ENCODE measurements at places on chromosomes 2 and 18. TPM values are rescaled to one million over a fixed set of nuclear protein-coding genes. Genes with fewer than 3 reads are reported as not detected.

The DNER gene
- total RNA-seq, result 4.0 TPM

- H3K4me1 ChIP-seq, result no peaks in the 10 kb centered on the region
- DNase-seq, result no peak
- H3K27ac ChIP-seq, result no peak overlapping the region
- H3K4me3 ChIP-seq, result no peak overlapping the region
Measured at GRCh38 chr2:7639476-7639875, 722.3 kb downstream of the RNF144A start.

The CD207 gene
- total RNA-seq, result not detected

The CHRND gene
- 5.8 TPM for total RNA-seq

DNA sequence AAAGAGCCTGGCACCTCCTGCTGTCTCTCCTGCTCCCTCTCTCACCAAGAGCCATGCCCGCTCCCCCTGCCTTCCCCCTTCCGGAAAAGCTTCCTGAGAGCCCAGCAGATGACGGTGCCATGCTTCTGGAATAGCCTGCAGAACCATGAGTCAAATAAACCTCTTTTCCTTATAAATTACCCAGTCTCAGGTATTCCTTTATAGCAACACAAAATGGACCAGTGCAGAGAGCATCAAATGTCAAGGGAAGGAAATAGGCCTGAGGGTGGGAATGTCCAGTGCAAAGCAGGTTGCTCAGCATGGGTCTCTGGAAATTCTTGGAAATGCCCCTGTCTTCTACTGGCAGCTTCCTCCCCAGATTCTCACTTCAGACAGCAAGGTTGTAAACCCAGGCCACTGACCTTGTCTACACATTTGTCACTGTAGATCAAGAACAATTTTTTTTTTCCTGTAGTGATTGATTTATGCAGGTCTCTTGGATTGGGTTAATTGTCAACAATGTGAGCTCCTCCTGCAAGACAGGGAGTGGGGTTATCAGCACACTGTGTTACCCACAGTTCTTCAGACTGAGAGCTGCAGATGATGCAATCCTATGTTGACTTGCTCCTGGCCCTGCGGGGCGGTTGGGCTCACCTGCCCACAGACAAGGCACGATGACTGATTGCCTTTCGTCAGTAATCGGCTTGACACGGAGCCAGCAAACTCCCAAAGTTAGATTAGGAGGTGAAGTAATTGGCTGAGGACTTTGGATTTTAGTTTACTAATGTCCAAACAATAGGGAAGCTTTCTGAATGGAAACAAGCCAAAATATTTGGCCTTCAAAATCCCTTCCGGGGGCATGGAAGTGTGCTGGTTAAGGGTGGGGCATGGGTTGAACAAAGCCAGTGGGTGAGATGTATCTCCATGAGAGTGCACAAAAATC lies 5.4 kb upstream of the BOD1L2 start:
- DNase-seq, result no peak
- H3K27ac ChIP-seq, result no peak overlapping the region
- H3K36me3 ChIP-seq, result no peaks in the 10 kb centered on the region
- no peaks in the 10 kb centered on the region for H3K4me1 ChIP-seq

GRCh38 chr18:35511833-35512232 lies 14.1 kb upstream of the INO80C start:
- no peak overlapping the region for H3K27ac ChIP-seq
- H3K4me3 ChIP-seq, result no peak overlapping the region
- no peak for DNase-seq
- peaks cover 14% of the 10 kb centered on the region for H3K4me1 ChIP-seq

GRCh38 chr2:144233317-144233716 lies 286.6 kb downstream of the ZEB2 start:
- H3K27ac ChIP-seq, result peak overlapping the region; percentile 20
- no peak overlapping the region for H3K4me3 ChIP-seq
- peaks cover 27% of the 10 kb centered on the region for H3K4me1 ChIP-seq
- no peak for DNase-seq

- H3K27ac ChIP-seq, result no peak overlapping the region
- H3K27me3 ChIP-seq, result no peaks in the 10 kb centered on the region
- H3K36me3 ChIP-seq, result peaks cover 3% of the 10 kb centered on the region
- H3K4me3 ChIP-seq, result no peak overlapping the region
- DNase-seq, result no peak
- H3K4me1 ChIP-seq, result peaks cover 9% of the 10 kb centered on the region
Measured at GRCh38 chr18:36420826-36421225, 123.3 kb downstream of the FHOD3 start.

DNA sequence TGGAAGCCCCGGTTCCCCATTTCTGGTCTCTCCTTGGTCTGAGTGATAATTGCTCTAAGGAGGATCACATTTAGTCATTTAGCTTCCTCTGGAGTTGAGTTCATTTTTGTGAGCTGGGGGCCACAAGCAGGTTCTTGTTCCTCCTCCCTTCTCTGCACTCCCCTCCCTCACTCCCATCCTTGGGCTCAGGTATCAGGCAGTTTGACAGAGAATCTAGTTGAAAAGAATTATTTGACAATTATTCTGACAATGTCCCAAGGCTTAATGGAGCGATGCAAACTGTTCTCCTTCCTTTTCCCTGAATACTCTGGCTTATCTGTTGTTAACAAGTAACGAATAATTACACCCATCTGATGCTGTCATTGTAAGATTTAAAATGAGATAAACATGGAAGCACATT lies 61.5 kb downstream of the SERPINB8 start:
- no peaks in the 10 kb centered on the region for H3K27me3 ChIP-seq
- H3K4me3 ChIP-seq, result no peak overlapping the region
- H3K36me3 ChIP-seq, result no peaks in the 10 kb centered on the region
- no peak overlapping the region for H3K27ac ChIP-seq

The DSC1 gene
- not detected for total RNA-seq

All from neural crest cell (in vitro differentiated cells).